ENCODE measurements at places on chromosomes 3 and 15. TPM values are rescaled to one million over a fixed set of nuclear protein-coding genes. Genes with fewer than 3 reads are reported as not detected.

OXTR gene
- 0.63 TPM for total RNA-seq

BCHE gene
- not detected for total RNA-seq

PP2D1 gene
- total RNA-seq = not detected

CEMIP gene
- total RNA-seq = 0.63 TPM

CP gene
- total RNA-seq = 0.73 TPM

HCN4 gene
- not detected for total RNA-seq

DUOXA2 gene
- not detected for total RNA-seq

MORC1 gene
- total RNA-seq = not detected

GRCh38 chr15:39786447-39787056 lies 3.9 kb upstream of the FSIP1 start:
- H3K27ac ChIP-seq = no peak overlapping the region
- no peak for DNase-seq
- peaks cover 11% of the 10 kb centered on the region for H3K4me1 ChIP-seq
- H3K27me3 ChIP-seq = no peaks in the 10 kb centered on the region
- no peak overlapping the region for H3K4me3 ChIP-seq

DNA sequence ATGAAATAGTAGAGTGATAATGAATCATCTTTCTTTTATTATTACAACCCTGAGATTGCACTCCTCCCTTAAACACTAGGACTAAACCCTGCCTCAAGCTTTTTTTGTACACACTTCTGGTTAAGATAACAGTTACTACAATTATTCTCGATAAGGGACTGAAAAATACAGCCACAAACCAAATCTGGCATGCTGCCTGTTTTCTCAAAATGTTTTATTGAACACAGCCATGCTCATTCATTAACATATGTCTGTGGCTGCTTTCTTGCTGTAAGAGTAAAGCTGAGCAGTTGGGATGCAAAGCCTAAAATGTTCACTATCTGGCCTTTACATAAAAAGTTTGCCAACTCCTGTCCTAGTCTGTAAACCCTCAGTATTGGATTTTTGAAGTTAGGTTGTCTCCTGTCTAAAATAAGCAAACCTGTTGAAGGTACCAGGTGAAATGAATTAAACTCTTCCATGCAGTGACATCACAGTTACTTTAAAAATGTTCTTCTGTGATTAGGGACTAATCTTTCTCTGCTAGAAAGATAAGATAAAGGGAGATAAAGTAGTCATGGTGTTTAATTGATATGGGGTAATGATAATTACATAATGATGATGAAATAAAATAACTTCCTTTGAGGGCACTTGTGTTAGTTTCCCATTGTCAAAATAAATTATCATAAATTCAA lies 218.2 kb downstream of the STXBP5L start:
- H3K27ac ChIP-seq = no peak overlapping the region
- no peaks in the 10 kb centered on the region for H3K36me3 ChIP-seq
- no peaks in the 10 kb centered on the region for H3K4me1 ChIP-seq
- no peak for DNase-seq
- no peaks in the 10 kb centered on the region for H3K27me3 ChIP-seq

GRCh38 chr15:39478996-39479395 lies 101.9 kb upstream of the THBS1 start:
- DNase-seq = no peak
- H3K4me1 ChIP-seq = no peaks in the 10 kb centered on the region

DNA sequence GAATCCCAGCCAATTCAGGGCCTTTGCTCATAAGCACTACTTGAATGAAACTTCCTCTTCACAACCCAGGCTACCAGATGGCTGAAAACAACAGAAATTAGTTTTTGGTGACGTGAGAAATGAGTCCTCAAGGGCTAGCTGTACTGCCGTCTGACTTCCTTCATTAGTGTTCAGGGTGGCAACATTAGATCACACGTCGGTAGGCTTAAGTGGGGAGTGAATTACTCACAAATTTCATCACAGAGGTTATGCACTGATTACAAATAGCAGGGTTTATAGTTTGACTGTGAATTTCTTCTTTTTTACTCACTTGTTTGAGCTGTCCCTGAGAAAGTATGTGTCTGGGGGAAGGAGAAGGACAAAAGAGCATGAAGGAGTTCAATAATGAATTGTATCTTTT lies 397.2 kb downstream of the GAP43 start:
- H3K4me3 ChIP-seq = no peak overlapping the region
- H3K4me1 ChIP-seq = no peaks in the 10 kb centered on the region
- no peaks in the 10 kb centered on the region for H3K27me3 ChIP-seq
- no peaks in the 10 kb centered on the region for H3K36me3 ChIP-seq

DNA sequence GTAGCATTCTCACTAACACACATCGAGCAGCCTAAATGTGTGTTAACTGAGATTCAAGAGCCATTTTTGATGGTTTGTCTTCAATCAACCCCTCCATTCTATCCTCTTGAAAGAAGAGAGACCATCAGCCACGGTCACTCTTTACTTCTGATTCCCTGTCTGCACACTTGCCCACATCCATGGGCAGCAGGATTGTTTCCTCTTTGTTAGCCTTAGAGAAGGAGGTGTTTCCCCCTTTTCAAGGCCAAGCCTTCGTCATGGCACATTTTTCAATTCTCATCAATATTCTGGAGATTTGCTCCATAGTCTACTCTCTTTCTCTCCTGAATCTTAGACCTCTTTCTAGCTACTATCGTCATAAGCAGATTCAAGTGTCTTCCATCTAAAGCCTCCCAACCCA lies 522.4 kb upstream of the NAALADL2 start:
- no peak overlapping the region for H3K27ac ChIP-seq
- DNase-seq = no peak
- H3K4me1 ChIP-seq = no peaks in the 10 kb centered on the region
- H3K4me3 ChIP-seq = no peak overlapping the region

- H3K4me3 ChIP-seq = no peak overlapping the region
- DNase-seq = no peak
Observed at GRCh38 chr3:29484633-29485032, 203.8 kb downstream of the RBMS3 start.

- no peak for DNase-seq
- no peaks in the 10 kb centered on the region for H3K27me3 ChIP-seq
- H3K36me3 ChIP-seq = peaks cover 53% of the 10 kb centered on the region
- H3K27ac ChIP-seq = no peak overlapping the region
Observed at GRCh38 chr3:196268284-196269163, 19.0 kb downstream of the PCYT1A start.

DNA sequence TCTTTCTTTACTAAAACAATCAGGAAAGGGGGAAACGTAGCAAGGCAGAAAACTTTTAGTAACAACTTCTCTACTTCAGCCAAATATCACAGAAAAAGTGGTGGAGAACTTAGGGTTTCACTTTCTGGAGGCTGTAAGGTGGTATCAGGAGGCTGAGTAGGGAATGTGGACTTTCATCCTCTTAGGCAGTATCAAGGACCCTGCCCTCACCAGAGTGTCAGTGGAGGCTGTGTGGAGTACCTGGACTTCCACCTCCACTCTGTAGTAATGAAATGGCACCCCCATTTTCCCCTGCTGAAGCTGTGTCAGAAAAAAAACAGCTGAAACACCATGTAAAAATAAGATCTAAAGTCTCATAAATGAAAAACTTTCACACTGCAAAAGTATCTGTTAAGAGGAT lies 11.2 kb upstream of the HHLA2 start:
- H3K27ac ChIP-seq = no peak overlapping the region
- no peaks in the 10 kb centered on the region for H3K27me3 ChIP-seq
- H3K4me3 ChIP-seq = no peak overlapping the region
- no peaks in the 10 kb centered on the region for H3K4me1 ChIP-seq

- no peak overlapping the region for H3K4me3 ChIP-seq
- no peak for DNase-seq
- no peak overlapping the region for H3K27ac ChIP-seq
- H3K27me3 ChIP-seq = no peaks in the 10 kb centered on the region
- H3K36me3 ChIP-seq = no peaks in the 10 kb centered on the region
- no peaks in the 10 kb centered on the region for H3K4me1 ChIP-seq
Observed at GRCh38 chr3:56197259-56197965, 270.9 kb downstream of the ERC2 start.

GRCh38 chr15:65550681-65551098 lies 20.4 kb downstream of the HACD3 start:
- H3K36me3 ChIP-seq = no peaks in the 10 kb centered on the region
- no peak overlapping the region for H3K27ac ChIP-seq
- DNase-seq = no peak
- H3K4me3 ChIP-seq = no peak overlapping the region

DNA sequence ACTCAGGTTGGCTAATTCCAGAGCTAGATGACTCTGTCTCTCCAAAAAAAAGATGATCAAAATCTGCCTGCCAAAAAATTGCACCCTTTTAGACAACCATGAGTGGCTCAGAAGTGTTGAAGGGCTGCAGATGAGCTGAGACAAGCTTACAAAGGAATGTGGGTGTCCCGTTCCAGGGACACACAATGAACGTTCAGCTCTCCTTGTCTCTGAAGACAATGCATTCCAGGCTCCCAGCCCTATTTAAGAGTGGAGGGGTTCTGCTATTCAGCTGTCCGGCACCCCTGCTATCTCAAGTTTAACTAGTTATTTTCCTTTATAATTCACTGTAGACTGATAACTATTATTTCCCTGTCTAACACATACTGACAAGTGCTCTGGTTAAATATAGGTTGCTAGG lies 355.1 kb upstream of the WNT5A start:
- no peaks in the 10 kb centered on the region for H3K36me3 ChIP-seq
- DNase-seq = no peak
- no peak overlapping the region for H3K4me3 ChIP-seq
- no peak overlapping the region for H3K27ac ChIP-seq

GRCh38 chr15:45647828-45648227 lies 13.0 kb downstream of the SQOR start:
- no peaks in the 10 kb centered on the region for H3K27me3 ChIP-seq
- no peak for DNase-seq
- H3K36me3 ChIP-seq = no peaks in the 10 kb centered on the region
- no peak overlapping the region for H3K27ac ChIP-seq

- no peak overlapping the region for H3K27ac ChIP-seq
- H3K4me3 ChIP-seq = no peak overlapping the region
- H3K4me1 ChIP-seq = no peaks in the 10 kb centered on the region
- DNase-seq = no peak
- H3K36me3 ChIP-seq = no peaks in the 10 kb centered on the region
Observed at GRCh38 chr3:113110267-113110666, 101.1 kb upstream of the BOC start.

DNA sequence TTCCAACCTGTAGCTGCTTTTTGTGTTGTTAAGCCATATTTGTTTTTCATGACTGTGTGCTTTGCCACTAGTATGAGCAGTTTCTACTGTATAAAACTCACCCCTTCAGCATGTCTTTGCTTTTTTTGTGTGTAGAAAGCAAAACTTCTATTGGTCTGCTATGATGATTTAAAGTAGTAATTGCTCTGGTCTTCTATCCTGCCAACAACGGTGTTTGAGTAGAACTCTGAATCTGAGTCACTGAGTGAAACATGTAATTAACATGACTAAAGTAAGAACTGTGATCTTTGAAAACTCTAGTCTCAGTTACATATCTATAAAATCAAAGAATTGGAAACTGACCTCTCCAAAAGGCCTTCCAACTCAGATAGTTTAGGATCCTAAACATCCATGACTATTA lies 133.6 kb downstream of the TPRG1 start:
- H3K4me1 ChIP-seq = peaks cover 5% of the 10 kb centered on the region
- H3K4me3 ChIP-seq = no peak overlapping the region
- H3K36me3 ChIP-seq = no peaks in the 10 kb centered on the region
- DNase-seq = no peak
- H3K27ac ChIP-seq = no peak overlapping the region
- H3K27me3 ChIP-seq = no peaks in the 10 kb centered on the region

- no peaks in the 10 kb centered on the region for H3K27me3 ChIP-seq
- peak overlapping the region; percentile 13 for H3K27ac ChIP-seq
- peaks cover 5% of the 10 kb centered on the region for H3K4me1 ChIP-seq
- no peak overlapping the region for H3K4me3 ChIP-seq
Observed at GRCh38 chr3:178083906-178084866, 452.1 kb upstream of the KCNMB2 start.

GRCh38 chr15:27327467-27328025 lies 356.6 kb downstream of the GABRG3 start:
- no peak overlapping the region for H3K4me3 ChIP-seq
- H3K36me3 ChIP-seq = no peaks in the 10 kb centered on the region
- no peaks in the 10 kb centered on the region for H3K4me1 ChIP-seq
- H3K27ac ChIP-seq = no peak overlapping the region
- H3K27me3 ChIP-seq = no peaks in the 10 kb centered on the region

GRCh38 chr15:52278636-52279367 lies 16.8 kb downstream of the MYO5C start:
- H3K4me1 ChIP-seq = no peaks in the 10 kb centered on the region
- H3K4me3 ChIP-seq = no peak overlapping the region
- no peak overlapping the region for H3K27ac ChIP-seq
- DNase-seq = no peak
- no peaks in the 10 kb centered on the region for H3K36me3 ChIP-seq
- H3K27me3 ChIP-seq = no peaks in the 10 kb centered on the region

DNA sequence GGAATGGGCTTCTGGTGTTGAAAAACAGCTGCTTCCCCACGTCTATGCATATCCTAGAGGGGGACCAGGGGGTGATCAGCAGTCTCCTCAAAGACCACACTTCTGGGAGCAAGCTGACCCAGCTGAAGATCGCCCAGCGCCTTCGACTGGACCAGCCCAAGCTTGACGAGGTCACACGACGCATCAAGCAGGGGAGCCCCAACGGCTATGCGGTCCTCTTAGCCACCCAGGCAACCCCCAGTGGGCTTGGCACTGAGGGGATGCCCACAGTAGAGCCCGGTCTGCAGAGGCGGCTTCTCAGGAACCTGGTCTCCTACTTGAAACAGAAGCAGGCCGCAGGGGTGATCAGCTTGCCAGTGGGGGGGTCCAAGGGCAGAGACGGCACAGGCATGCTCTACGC lies 2.5 kb downstream of the RBM15B start:
- no peak overlapping the region for H3K27ac ChIP-seq
- peaks cover 14% of the 10 kb centered on the region for H3K4me1 ChIP-seq
- H3K4me3 ChIP-seq = no peak overlapping the region
- peaks cover 14% of the 10 kb centered on the region for H3K36me3 ChIP-seq
- H3K27me3 ChIP-seq = no peaks in the 10 kb centered on the region
- no peak for DNase-seq

DNA sequence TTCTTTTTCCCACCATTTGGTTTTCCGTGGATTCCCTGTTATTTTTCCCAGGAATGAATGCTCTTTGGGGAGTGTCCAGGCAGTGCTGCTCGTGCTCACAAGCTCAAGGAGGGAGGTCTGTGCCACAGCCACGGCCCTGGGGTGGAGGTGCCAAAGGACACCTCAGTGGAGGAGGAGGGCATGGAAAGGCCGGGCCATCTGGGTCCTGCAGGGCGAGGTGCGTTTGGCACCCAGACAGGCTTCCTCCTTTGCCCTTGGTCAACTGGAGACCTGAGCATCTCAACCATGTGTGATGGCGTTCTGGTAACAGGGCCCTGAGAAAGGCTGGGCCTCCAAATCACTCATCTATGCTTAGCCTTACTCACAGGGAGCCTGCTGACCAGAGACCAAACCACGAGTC lies 25.4 kb downstream of the KY start:
- H3K4me1 ChIP-seq = no peaks in the 10 kb centered on the region
- H3K4me3 ChIP-seq = no peak overlapping the region
- no peak for DNase-seq
- no peak overlapping the region for H3K27ac ChIP-seq

GRCh38 chr15:59307165-59307537 lies 65.5 kb downstream of the MYO1E start:
- H3K27me3 ChIP-seq = no peaks in the 10 kb centered on the region
- no peaks in the 10 kb centered on the region for H3K36me3 ChIP-seq
- H3K4me3 ChIP-seq = no peak overlapping the region
- DNase-seq = no peak
- no peak overlapping the region for H3K27ac ChIP-seq

- H3K36me3 ChIP-seq = peaks cover 2% of the 10 kb centered on the region
- H3K27ac ChIP-seq = no peak overlapping the region
- H3K4me1 ChIP-seq = no peaks in the 10 kb centered on the region
- DNase-seq = no peak
- no peak overlapping the region for H3K4me3 ChIP-seq
Observed at GRCh38 chr3:99842826-99843589, 25.3 kb downstream of the CMSS1 start.
